ACHN (cell line): ENCODE measurements at places on chromosomes 7 and 10.

DNA sequence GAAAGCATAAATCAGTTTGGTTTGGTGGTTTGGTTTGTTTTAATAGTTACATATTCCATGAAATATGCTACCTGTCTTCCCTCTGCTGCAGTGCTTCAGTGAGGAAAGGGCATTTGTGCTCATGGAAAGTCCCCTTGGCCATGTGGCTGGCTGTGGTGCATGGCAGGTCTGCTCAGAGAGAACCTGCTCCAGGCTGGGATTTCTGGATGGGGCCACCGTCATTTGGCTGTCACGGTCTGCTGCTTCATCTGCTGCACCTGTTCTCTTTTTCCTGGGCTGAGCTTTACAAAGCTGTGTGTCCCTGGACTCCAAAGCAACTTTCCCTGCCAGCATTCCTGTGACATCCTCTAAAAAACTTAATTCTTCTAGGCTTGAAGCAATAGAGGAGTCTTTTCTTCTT lies 8.9 kb downstream of the CDK14 start:
- DNase-seq: no peak

DNA sequence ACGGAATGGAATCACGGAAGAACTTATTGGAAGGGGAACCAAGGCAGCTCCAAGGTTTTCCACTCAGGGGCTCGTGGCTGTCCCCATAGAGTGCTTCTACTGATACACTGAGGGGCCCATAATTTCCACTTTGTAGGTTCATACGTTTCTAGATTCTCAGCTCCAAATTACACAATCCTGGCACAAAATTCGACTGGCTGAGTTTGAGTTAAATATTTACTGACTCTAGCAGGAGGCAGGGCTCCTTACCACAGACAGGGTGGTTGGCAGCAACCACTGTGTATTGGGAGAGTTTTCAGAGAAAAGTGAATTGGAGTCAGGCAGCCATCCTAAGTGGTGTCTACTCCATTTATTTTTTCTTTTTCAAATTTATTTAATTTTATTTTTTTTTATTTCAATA lies 55.4 kb upstream of the SEC61G start:
- DNase-seq: peak; percentile 74

GRCh38 chr7:92824450-92824849 lies 11.9 kb downstream of the CDK6 start:
- DNase-seq: no peak

- peak; percentile 84 for DNase-seq
Observed at GRCh38 chr7:47253650-47254080, 328.2 kb downstream of the TNS3 start.

DNA sequence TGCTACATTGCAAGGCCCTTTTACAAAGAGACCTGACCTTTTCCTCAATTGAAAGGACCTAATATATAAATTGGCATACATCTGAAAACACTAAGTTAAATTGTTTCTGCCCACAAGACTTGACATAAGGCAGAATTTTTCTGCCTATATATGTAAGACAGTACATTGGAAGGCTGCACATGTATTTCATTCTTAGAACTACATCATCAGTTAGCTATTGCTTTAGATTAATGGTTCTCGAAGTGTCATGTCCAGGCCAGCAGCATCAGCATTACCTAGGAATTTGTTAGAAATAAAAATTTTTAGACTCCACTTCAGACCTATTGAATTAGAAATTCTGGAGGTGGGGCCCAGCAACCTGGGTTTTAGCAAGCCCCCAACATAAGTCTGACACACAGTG lies 373.9 kb downstream of the LRRTM3 start:
- DNase-seq: no peak

DNA sequence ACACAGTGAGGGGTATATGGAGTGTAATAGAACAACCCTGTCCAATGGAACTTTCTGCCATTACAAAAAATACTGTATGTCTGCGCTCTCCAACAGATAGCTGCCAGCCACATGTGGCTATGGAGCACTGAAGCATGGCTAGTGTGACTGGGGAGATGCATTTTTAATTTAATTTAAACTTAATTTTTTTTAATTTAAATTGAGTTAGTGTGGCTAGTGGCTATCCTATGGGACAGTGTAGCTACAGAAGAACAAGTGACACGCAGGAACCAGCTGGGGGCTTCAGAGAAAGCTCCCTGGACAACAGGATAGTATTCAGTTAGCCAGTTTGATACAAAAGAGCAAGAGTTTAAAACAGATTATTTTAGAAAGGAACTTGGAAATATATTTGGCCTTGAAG lies 408.0 kb downstream of the THSD7A start:
- DNase-seq: no peak

DNA sequence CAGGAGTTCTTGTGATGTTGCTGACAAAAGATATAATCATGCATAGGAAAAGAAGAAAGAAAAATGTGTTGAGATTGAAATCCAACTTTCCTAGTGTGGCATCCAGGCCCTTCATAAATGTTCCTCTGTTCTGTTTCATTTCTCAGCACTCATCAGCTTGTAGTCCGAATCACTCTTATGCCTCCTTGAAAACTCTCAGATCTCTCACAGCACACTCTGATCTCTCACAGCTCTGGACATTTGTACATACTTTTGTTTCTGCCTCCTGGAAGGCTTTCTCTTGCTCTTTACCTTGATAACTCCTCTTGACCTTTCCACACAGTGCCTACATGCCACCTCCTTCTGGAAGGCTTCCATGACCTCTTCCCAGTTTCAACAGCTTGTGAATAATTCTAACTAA lies 409.0 kb upstream of the LRRN3 start:
- no peak for DNase-seq

DNA sequence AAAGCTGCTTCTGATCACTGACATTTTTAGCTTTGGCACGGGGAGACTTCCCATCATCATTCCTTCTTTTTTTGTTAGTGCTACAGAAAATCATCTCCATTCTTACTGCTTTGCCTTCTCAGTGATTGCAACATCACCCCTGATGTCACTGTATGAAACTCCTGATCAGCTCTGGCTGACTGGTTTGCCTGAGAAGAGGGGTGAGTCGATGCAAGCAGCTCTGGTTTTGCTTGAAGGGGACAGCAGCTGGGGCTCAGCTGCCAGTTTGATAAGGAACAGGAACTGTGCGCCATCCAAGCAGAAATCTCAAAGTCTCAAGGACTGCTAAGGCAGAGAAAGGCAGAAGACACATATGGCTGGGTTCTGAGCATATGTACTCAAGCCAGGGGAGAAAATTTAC lies 808.5 kb upstream of the CELF2 start:
- DNase-seq: no peak

DNA sequence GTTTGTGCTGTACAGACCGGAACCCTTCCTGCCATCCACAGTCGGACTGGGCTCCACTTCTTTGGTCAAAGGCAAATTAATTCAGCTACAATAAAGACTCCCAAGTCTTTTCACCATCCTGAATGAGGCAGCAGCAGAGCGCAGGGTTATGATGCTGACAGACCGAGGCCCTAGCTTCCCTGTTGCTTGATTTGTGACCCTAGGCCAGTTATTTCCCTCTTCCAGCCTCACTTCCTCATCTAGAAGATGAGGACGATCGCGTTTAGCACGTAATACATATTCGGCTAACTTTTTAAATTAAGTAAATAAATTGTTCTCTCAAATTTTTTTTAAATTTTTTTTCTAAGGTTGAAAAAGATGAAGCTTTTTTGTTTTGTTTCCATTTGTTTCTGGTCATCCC lies 18.1 kb downstream of the ADRB1 start:
- DNase-seq: no peak

- no peak for DNase-seq
Observed at GRCh38 chr10:72930276-72930675, 24.3 kb downstream of the PLA2G12B start.

- peak; percentile 25 for DNase-seq
Observed at GRCh38 chr7:2255145-2256139, 13.4 kb downstream of the NUDT1 start.

DNA sequence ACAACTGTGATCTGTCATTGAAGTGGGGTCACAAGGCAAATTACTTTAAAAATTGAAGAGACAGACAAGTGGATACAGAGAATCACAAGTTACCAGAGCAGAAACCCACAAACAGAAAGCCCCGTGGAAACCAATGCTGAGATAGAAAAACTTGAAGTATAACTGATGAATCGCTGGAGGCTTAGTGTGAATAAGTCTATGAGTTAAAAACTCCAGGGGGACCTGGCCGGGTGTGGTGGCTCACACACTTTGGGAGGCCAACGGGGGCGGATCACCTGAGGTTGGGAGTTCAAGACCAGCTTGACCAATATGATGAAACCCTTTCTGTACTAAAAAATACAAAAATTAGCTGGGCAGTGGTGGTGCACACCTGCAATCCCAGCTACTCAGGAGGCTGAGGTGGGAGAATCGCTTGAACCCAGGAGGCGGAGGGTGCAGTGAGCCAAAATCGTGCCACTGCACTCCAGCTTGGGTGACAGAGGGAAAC lies 69.7 kb upstream of the ZNRF2 start:
- DNase-seq: no peak

DNA sequence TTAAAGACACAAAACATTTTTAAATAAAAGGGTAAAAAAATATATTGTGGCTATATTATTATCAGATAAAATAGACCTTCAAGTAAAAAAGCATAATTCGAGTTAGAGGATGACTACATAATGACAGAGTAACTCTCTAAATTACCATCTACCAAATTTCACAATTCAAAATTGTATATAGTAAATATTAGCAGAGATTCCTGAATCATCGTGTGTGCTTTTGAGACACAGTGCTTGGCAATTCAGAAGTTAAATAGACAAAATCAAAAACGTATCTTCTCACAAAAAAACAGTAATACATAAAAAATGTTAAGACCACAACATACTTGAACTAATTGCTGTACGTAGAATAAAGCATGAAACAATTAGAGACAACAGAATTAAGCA lies 110.4 kb downstream of the AHR start:
- DNase-seq: no peak

- no peak for DNase-seq
Observed at GRCh38 chr10:22226599-22226998, 8.8 kb upstream of the EBLN1 start.

- no peak for DNase-seq
Observed at GRCh38 chr10:84089162-84089561, 50.1 kb upstream of the GHITM start.

GRCh38 chr7:1597791-1598190 lies 28.0 kb upstream of the PSMG3 start:
- no peak for DNase-seq

GRCh38 chr10:106401967-106402366 lies 762.5 kb downstream of the SORCS1 start:
- no peak for DNase-seq

GRCh38 chr10:102131286-102132170 lies 1.3 kb upstream of the PPRC1 start:
- peak; percentile 45 for DNase-seq

DNA sequence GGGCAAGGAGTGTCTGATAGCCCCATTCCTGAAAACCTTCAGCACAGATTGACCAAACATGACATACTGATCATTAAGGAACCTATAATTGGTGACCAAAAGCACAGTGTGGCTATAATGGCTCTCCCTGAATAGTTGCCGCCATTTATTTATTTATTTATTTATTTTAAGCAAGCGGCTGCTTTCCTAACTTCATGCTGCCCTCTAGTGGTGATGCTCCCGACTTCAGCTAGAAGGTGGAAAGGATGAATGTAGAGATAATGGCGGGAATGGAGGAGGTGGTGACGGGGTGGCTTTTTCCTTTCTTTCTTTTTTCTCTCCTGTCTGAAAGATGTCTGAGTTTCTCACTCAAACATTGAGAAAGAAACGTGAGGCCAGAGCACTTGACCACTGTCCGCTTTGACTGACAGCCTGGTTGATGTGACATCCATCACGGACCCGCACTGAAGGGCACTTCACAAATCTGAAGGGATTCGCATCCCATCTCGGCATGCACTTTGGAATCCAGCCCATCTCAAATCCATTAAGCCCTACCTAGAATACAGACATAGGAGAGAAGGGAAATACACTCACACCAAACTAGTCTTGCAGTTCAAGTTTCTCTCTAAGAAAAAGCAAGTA lies 1090.1 kb downstream of the KCNMA1 start:
- DNase-seq: peak; percentile 87
